Glomerular endothelial cell (primary cell): ENCODE measurements at places on chromosomes 7 and 10.

DNA sequence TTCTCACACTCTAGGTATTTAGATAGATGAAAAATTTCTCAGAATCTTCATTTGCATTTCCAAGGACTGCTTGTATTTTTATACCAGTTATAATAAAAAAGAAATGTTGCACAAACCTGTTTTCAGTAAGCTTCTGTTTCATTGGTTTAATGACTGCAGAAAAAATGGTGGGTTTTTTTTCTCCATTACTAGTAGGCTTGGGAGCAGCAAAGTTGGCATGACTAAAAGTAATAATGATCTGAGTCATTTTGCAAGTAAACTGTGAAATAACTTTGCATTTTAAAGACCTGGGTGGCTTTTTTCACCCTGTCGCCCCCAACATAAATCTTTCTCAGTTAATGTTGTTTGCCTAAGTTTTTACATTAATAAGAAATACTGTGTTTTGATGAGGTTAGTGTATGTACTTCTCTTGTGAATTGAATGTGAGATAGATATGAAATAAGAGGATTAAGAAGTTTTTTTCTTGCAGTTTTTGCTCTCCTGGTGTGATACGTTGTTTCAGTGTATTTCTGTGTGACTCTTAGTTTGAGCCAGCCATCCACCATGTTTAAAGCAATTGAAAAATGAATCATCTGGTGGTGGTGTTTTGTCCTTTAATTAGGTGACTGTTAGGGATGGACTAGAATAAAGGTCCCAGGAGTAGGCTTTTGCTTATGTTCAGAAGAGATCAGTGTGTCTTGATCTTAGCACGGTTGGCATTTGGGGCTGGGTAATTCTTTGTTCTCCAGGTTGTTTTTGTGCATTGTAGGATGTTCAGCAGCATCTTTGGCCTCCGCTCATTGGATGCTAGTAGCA lies 1.8 kb downstream of the GNAI1 start:
- DNase-seq, result no peak

DNA sequence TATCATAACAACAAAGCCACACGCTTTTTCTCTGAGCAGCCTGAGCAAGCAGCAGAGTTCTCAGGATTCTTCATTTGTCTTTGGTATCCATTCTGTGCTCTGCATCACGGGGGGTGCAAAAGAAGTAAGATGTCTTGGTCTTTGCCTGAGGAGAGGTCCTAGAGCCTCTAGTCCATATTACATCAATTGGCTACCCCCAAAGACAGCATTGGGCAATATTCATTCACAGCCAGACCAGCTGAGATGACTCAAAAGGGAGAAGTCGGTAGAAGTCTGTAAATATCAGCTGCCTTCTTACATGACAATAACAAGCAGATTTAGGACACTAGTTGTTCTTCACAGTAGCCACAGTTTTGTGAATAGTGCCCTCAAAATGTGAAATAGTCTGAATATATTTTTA lies 66.6 kb downstream of the FZD1 start:
- DNase-seq, result no peak

- no peak for DNase-seq
These were observed 2.6 kb downstream of the GRID1 start for GRCh38 chr10:86363833-86364490.

- DNase-seq, result no peak
These were observed 294.2 kb downstream of the IPMK start for GRCh38 chr10:57973451-57973850.

- no peak for DNase-seq
These were observed 169.9 kb upstream of the ASAH2 start for GRCh38 chr10:50421026-50421719.

- DNase-seq, result no peak
These were observed 230.5 kb upstream of the AUTS2 start for GRCh38 chr7:69367780-69368179.

DNA sequence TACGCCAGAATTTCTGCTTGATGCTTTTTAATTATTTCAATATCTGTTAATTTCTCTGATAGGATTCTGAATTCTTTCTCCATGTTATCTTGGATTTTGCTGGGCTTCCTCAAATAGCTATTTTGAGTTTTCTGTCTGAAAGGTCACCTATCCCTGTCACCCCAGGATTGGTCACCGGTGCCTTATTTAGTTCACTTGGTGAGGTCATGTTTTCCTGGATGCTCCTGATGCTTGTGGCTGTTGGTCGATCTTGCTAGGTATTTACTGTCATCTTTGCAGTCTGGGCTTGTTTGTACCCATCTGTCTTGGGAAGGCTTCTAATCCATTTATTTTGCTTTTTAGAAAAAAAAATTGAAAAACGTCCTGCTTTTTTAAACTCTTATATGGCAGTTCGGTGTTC lies 11.2 kb upstream of the PRKAR1B start:
- DNase-seq, result no peak
